ENCODE measurements at places on chromosomes 13 and 19.

DNA sequence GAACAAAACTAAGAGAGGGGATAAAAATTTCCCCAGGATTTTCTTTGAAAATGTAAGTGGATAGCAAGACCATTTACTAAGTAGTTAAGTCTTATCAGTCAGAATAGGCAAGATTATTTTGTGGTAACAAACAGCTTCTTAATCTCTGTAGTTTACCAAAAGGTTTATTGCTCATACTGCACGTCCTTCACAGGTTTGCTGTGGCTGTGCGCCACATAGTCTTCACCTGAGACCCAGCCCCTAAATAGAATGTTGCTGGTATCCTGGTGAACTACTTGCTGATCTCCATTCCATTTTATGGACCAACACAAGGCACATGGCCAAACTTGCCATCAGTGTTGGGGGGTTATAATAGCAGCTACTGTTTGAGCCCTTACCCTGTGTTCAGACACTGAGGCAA is 44.6 kb downstream of the FNDC3A start:
- DNase-seq: no peak

- DNase-seq: no peak
Observed at GRCh38 chr13:59527500-59527899, 636.2 kb downstream of the DIAPH3 start.

DNA sequence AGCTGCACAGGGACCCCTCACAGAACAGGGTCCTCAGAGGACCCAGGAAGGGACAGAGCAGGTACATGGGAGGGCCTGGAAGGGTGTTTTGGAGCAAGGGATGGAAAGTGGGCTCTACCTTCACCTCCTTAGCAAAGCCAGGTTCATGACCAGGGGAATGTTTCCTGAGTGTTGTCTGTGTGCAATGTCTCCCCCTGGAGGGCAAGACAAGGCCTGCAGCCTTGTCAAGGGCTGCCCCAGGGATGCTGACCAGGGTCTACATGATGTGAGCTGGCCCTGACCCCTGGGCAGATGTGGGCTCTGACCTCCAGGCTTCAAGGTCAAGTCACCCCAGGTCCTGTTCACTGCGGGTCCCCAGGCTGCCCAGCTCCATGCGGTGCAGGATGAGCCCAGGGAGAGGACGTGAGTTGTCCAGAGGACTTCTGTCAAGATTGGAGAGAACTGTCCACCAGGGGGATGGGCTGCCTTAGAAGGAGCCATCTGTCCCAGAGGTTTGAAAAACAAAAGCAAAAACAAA is 1.0 kb upstream of the CEACAM1 start:
- DNase-seq: peak; percentile 57

DNA sequence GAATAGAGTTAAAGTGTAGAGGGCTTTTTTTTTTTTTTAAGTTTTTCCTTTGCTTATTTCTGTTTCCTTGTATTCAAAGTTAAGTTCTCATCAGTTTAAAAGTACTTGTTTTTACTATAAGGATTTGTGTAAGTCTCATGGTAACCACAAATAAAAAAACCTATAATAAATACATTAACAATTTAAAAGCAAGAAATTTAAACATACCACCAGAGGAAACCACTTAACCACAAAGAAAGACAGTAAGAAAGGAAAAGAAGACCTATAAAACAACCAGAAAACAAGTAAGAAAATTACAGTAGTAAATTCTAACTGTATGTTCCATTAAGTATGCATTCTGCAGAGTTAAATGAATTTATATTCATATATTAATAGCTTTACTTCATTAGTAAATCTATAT is 999.1 kb upstream of the ATXN8OS start:
- no peak for DNase-seq

- peak; percentile 34 for DNase-seq
Observed at GRCh38 chr19:45153339-45154063, 7.3 kb downstream of the NKPD1 start.

GRCh38 chr13:50153401-50153800 is 138.2 kb downstream of the KCNRG start:
- no peak for DNase-seq

DNA sequence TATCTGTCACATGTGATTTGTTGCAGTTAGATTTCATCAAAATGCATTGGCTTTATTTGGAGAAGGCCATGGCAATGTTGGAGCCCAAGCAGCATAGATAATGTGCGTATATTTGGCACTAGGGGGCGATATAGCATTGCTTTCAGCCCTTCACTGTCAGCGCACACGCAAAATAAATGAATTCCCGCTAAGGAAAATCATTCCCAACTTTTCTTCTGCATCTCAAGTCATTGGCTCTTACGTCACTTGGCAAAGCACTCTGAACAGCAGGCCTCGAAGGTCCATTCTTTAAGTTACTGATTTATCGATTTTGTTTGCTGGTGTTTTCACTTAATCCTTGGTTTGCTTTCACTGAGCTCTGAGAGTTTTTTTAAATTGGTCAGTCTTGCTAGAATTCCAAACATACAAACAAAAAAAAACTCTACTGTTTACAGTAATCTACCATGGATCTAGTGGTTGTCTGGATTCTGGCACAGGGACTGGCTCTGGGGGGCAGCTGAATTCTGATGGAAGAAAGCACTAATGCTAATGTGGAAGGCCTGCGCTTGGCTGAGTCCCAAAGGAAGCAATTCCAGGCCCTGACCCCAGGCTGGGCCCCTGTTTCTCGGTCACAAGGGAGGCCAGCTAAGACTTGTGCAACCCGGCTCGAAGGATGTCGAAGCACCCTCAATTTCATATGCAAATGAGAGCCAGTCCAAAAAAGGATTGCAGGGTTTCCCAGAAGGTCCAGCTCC is 97.7 kb upstream of the IPO5 start:
- no peak for DNase-seq

GRCh38 chr13:43676320-43676719 is 110.5 kb downstream of the ENOX1 start:
- DNase-seq: no peak

DNA sequence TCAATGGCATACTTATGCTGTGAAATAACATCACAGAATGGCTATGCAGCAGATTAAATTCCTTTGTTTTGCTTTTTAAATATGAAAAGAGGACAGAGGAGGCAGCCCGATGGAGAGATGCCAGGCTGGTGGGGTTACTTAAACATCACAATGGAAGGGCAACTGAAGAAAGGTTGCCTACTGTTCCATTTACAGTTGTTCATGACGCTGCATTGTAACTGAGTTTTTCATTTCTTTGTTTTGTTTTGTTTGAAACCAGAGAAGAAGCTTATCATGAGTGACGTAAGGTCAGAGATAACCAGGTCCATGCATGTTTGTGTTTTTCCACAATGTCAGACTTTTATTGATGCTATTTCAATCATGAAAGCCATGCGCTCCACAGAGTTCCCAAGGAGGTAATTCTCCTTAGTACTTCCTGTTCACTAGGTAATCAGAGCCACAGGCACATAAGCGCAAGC is 273.8 kb downstream of the LHFPL6 start:
- DNase-seq: no peak

DNA sequence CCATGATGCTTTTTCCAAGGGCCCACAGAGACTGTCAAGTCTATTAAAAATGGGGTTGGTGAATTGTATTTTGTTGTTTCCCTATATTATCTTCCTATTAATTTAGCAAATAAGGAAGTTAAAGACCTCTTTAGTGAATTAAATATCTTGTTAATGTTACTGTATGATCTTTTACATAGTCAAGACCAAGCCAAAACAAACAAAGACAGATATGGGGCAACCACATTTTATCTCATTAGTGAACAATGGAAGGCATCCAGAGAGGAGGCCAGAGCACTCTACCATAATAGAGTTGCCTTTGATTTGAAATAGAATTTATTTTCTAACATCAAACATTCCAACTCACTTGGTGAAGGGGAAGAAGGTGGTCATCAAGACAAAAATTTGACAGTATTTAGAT is 169.4 kb downstream of the B3GLCT start:
- no peak for DNase-seq

- DNase-seq: no peak
Observed at GRCh38 chr19:40233811-40234389, 7.4 kb upstream of the CCNP start.
